GM13976 (cell line): ENCODE measurements at places on chromosomes 11 and 22.

DNA sequence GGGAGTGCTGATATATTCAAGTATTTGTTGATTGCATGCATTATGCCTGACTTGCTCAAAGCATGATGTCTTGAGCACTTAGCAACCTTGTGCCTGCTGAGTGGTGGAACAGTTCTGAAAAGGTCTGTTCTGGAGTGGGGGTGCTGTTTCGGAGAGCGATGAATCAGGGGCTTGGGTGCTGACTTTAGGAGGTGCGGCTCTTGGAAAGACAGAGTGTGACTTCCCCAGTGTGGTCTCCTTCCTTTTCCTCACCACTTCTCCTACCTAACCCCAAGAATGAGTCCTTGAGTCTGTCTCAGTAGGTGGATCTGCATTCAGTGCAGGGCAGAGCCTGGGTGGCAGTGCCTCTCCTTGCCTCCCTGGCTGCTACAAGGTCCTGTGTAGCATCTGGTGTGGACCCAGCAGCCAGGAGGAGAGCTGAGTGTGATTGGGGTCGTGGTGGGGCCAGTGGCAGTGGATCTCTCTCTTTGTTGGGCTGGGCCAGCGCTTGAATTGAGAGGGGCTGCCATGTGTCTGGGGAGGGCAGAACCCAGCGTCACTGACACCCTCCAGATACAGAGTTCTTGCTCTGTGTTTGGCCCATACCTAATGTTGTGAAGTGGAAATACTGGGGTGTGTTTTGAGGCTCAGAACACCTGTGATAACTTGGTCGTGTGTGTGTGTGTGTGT is 35.9 kb downstream of the ST3GAL4 start:
- DNase-seq: no peak

GRCh38 chr11:6667733-6668374 is 12.2 kb upstream of the DCHS1 start:
- DNase-seq: no peak

GRCh38 chr11:128181984-128182383 is 405.4 kb downstream of the ETS1 start:
- DNase-seq: no peak

DNA sequence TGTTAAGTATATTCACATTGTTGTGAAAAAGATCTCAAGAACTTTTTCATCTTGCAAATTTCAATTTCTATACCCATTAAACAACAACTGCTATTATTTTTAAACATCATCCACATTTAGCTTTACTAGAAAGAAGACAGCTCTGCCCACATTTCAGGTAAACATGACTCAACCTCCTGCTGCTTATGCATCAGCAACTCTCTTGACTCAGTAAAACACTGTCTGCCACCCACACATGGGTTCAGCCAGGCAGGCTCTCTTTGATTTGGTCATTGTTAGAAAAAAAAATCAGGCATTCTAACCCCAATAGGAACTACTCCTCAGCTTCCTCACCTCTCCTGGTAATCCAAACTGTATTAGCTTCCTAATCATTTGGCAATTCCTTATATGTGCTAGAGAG is 5.1 kb upstream of the ENDOD1 start:
- no peak for DNase-seq

DNA sequence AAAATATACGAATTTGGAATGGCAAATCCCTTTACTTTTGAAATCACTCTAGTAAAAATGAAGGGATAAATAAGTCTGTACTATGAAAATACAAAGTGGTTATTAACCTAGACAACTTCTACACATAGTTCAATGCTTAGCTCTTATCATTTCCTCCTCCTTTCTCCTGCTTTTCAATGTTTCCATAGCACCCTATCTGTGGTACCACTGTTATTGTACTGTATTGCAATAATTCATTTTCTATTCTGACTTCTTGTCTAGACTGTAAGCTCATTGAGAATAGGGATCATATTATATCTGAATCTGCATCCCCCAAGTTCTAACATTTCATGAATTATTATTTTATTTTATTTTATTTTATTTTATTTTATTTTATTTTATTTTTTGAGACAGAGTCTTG is 251.4 kb downstream of the TTC28 start:
- no peak for DNase-seq

DNA sequence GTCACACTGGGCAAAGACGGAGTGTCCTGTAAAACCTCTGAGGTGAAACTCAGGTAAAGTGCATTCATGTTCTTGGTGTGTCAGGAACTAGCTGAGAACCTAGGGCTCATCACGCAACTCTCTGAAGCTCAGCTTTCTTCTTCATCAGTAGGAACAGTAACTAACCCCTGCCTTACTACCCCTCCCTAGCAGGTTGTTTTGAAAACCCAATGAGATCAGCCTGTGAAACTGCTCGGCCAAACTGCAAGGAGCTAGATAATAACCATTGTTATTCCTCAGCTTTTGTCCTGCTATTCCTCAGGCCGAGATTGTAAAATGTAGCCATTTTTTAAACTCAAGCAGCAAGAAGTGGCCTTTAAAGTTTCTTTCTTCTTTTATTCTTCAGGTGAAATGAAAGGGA is 9.8 kb upstream of the FJX1 start:
- no peak for DNase-seq
